CD4-positive, alpha-beta T cell treated with Interleukin-1 beta for 1 hour (primary cell): ENCODE measurements at places on chromosomes 3 and 15.

- DNase-seq = no peak
These were observed 84.5 kb upstream of the MEF2A start for GRCh38 chr15:99481113-99481950.

GRCh38 chr3:52777127-52777958 is at the start of gene ITIH1:
ITIH1 (plus strand) TSS chr3:52777599; CDS start chr3:52777616, 17 bp downstream.
- no peak for DNase-seq

- peak; percentile 52 for DNase-seq
These were observed 17.7 kb downstream of the CRTAP start for GRCh38 chr3:33131331-33132018.

- no peak for DNase-seq
These were observed 35.5 kb upstream of the ATP1B3 start for GRCh38 chr3:141840737-141841544.
